ENCODE measurements at places on chromosomes 3 and 15. TPM values are rescaled to one million over a fixed set of nuclear protein-coding genes. Genes with fewer than 3 reads are reported as not detected.

The ZPLD1 gene
- not detected for total RNA-seq

The PTPN9 gene
- 29.1 TPM for total RNA-seq

The CADPS gene
- not detected for total RNA-seq

The PRICKLE2 gene
- 9.2 TPM for total RNA-seq

The DCBLD2 gene
- total RNA-seq, result 76.0 TPM

The CALML4 gene
- total RNA-seq, result 4.2 TPM

The SNX1 gene
- total RNA-seq, result 63.3 TPM

The ANKRD63 gene
- 0.22 TPM for total RNA-seq

The HMCES gene
- 17.4 TPM for total RNA-seq

The GNAT1 gene
- total RNA-seq, result not detected

The CCDC39 gene
- total RNA-seq, result 0.14 TPM

The PLOD2 gene
- total RNA-seq, result 431 TPM

The ABTB1 gene
- 5.1 TPM for total RNA-seq

The TM6SF1 gene
- 42.3 TPM for total RNA-seq

The CYP8B1 gene
- not detected for total RNA-seq

The CTXND1 gene
- total RNA-seq, result not detected

The NANOGP8 gene
- total RNA-seq, result not detected

The RHOV gene
- total RNA-seq, result not detected

The PARP9 gene
- 17.8 TPM for total RNA-seq

The SELENOT gene
- total RNA-seq, result 240 TPM
